ENCODE measurements at places on chromosomes 13 and 19.

DNA sequence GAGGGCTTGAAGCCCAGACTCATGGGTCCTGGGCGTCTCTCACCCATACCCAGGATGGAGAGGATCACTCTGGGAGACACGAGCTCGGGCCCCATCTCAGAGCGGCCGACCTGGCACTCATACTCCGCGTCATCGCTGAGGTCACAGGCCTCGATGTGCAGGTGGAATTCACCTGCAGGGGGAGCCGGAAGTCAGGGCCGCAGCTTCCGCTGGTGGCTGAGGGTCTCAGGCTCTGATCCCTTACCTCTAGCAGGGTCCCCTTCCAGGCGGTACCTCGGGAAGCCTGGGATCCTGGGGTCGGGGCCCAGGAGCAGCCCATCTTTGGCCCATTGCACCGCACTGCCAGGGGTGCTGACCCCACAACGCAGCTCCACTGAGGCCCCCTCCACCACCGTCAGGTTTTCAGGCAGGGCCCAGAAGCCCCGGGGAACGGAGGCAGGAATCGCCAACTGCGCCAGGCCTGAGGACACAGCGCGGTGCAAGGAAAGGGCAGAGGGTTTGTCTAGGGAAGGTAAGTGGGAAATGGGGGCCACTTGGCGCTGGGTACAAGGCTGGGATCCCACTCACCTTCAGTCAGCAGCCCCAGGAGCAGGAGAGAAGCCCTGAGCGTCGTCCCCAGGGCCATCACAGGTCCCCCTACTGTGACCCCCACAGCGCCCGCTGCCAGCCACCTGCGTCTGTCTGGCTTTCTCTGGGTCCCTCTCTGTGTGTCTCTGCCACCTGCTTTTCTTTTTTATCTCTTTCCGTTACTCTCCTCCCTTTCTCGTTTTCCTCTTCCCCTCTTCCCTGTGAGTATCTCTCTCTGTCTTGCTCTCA lies 883 bp downstream of the NPHS1 start:
- no peak for DNase-seq

- no peak for DNase-seq
These were observed 384.3 kb downstream of the EFNB2 start for GRCh38 chr13:106151056-106151699.

GRCh38 chr19:2683430-2684003 lies 19.0 kb downstream of the GNG7 start:
- DNase-seq, result no peak

- DNase-seq, result no peak
These were observed 10.1 kb downstream of the RHPN2 start for GRCh38 chr19:33054623-33055022.

GRCh38 chr19:45526143-45526542 lies 18.9 kb downstream of the VASP start:
- no peak for DNase-seq

GRCh38 chr19:5537870-5538269 lies 29.9 kb downstream of the TINCR start:
- DNase-seq, result no peak

GRCh38 chr13:112969692-112970338 lies 801 bp downstream of the MCF2L start:
- no peak for DNase-seq

DNA sequence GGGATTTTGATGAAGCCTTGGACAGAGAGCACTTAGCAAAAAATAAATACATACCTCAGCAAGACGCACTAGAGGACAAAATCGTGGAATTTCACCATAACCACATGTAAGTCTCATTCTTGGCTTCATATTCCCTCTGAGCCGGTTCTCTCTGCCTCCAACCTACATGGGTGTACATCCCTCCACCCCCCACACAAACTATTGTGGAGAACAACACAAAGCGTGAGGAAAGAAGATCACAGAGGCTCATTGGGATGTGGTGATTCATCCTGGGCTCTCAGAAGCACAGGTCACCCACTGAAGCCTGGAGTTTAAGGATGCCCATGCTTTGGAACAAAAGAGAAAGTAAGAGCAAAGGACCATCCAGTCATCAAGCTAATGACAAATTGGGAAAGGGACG lies 192.2 kb downstream of the STK24 start:
- no peak for DNase-seq

GRCh38 chr19:20038358-20039202 lies 725 bp downstream of the ZNF682 start:
- DNase-seq, result no peak

DNA sequence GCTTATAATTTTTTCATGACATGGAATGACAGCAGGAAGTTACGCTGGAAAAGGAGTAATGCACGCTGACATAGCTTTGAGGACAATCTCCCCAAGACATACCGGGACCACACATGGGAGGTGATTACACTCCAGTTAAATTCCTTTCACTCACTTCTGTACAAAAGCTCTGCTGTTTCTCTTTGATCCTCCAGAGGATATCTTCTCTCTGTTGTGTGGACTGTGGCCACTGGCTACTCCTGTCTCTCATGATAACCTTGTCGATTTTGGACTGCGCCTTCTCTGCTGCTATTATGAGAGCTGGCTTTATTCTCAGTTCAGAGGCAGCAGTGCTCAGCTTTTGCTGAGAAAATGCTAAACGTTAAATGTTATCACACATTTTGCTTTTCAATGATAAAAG lies 464.6 kb downstream of the FGF9 start:
- no peak for DNase-seq

DNA sequence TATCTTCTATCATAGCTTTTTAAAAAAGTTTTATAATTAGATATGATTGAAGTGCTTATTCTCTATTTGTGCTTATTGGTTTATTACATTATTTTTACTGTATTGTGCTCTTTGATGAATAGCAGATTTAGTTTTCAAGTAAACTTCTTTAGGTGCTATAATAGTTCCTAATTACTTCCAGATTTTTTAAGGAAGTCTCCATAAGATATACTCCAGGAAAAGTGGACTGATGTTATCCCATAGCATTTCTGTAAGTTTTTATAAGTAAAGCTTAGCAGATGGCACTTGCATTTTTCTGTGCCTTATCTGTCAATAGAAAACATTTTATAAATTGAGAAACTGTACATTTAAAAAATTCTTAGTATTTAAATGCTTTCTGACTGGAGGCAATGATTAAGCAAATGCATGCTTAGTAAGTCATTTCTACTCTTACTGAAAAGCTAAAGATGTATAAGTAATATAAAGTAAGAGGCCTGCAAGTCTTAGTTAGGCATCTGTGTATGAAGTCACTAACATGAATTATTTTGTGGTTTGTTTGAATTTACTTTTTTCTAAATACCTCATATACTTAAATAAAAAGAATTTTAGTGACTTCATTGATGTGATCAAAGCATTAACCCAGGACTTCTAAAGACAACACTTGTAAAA lies 182.8 kb downstream of the MAB21L1 start:
- DNase-seq, result no peak

GRCh38 chr19:4401769-4402170 lies 670 bp upstream of the CHAF1A start:
- DNase-seq, result no peak

DNA sequence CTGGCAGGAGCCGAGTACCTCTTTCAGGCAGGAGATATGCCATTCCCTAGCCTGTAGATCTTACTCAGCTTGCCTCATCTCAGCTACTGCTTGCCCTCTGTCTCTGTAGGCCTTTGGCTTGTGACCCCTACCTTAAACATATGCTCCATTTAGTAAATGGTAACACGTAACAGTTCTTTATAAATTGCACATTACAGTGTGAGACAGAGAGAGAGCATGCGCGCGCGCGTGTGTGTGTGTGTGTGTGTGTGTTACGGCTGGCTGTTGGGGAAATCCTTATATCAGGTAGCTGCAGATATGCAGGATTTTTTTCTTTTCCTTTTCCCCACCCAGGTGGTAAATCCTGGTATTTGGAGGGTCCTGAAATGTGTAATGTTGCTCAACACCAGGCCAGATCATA lies 4.2 kb downstream of the SPINT2 start:
- no peak for DNase-seq
